ENCODE measurements at places on chromosomes 6 and 20. TPM values are rescaled to one million over a fixed set of nuclear protein-coding genes. Genes with fewer than 3 reads are reported as not detected.

DNA sequence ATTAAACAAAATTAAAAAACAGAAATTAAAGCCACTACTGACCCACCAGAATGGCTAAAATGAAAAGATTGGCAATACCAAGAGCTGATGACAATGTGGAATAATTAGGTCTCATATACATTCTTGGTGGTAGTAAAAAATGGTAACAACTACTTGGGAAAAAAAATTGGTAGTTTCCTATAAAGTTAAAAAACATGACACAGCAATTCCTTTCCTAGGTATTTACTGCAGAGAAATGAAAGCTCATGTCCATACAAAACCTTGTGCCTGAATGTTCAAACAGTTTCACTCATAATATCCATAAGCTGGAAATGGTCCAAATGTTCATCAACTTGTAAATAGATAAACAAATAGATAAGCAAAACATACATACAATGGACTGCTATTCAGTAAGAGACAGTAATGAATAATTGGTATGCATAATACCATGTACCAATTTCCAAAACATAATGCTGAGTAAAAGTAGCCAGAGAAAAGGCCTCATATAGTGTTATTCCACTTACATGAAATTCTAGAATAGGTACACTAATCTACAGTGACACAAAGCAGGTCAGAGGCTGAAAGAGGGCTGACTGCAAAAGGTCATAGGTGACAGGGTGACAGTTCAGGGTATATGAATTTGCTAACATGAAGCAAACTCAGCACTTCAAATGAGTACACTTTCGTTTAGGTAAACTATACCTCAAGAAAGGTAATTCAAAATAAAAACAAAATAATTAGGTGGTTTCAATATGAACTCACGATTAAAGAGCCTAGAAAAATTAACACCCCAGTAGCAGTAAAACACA is 53.0 kb downstream of the B3GAT2 start:
- DNase-seq: no peak
- H3K36me3 ChIP-seq: no peaks in the 10 kb centered on the region
- no peaks in the 10 kb centered on the region for H3K4me1 ChIP-seq

GRCh38 chr20:57265336-57265996 is 975 bp downstream of the BMP7 start:
- peaks cover 53% of the 10 kb centered on the region for H3K27me3 ChIP-seq
- no peaks in the 10 kb centered on the region for H3K36me3 ChIP-seq
- H3K27ac ChIP-seq: no peak overlapping the region
- no peaks in the 10 kb centered on the region for H3K4me1 ChIP-seq
- no peak overlapping the region for H3K4me3 ChIP-seq

DNA sequence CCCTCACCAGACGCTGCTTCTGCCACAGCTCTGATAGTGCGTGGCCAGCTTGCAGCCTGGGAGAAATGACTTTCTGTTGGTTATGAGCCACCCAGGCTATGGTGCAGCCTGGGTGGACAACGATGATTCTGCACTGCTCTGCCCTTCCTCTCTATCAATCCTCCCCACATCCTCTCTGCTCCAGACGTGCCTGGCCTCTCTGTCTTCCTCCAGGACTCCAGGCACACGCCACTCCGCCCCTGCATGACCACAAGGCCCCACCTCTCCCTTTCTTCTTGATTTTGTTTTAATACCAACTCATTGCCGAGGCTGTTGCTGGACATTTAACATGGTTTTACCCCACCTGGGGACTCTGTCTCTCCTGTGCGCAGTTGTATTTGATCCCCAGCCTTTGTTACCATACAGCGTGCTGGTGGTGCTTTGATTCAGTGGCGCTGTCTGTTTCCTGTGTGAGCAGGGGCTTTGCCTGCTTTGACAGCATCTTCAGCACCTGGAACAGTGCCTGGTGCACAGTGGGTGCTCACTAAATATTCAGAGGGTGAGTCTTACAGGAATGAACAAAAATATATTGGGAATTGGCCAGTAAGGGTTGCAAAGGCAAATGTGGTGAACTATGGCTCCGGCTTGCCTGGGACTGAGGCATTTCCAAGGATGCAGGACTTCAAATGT is 280.9 kb downstream of the CDH26 start:
- H3K27ac ChIP-seq: no peak overlapping the region
- no peaks in the 10 kb centered on the region for H3K36me3 ChIP-seq
- DNase-seq: no peak
- H3K4me1 ChIP-seq: no peaks in the 10 kb centered on the region
- H3K4me3 ChIP-seq: no peak overlapping the region

DNA sequence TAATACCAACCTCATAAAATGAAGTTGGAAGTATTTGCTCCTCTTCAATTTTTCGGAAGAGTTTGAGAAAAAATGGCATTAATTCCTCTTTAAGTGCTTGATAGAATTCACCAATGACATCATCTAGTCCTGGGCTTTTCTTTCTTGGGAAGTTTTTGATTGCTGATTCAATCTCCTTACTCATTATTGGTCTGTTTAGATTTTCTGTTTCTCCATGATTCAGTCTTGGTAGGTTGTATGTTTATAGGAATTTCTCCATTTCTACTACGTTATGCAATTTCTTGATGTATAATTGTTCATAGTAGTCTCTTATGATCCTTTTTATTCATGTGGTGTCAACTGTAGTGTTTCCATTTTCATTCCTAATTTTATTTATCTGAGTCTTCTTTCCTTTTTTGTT is 176.9 kb upstream of the PRND start:
- peaks cover 60% of the 10 kb centered on the region for H3K27me3 ChIP-seq
- no peaks in the 10 kb centered on the region for H3K4me1 ChIP-seq
- no peak for DNase-seq
- no peak overlapping the region for H3K27ac ChIP-seq
- no peaks in the 10 kb centered on the region for H3K36me3 ChIP-seq

DNA sequence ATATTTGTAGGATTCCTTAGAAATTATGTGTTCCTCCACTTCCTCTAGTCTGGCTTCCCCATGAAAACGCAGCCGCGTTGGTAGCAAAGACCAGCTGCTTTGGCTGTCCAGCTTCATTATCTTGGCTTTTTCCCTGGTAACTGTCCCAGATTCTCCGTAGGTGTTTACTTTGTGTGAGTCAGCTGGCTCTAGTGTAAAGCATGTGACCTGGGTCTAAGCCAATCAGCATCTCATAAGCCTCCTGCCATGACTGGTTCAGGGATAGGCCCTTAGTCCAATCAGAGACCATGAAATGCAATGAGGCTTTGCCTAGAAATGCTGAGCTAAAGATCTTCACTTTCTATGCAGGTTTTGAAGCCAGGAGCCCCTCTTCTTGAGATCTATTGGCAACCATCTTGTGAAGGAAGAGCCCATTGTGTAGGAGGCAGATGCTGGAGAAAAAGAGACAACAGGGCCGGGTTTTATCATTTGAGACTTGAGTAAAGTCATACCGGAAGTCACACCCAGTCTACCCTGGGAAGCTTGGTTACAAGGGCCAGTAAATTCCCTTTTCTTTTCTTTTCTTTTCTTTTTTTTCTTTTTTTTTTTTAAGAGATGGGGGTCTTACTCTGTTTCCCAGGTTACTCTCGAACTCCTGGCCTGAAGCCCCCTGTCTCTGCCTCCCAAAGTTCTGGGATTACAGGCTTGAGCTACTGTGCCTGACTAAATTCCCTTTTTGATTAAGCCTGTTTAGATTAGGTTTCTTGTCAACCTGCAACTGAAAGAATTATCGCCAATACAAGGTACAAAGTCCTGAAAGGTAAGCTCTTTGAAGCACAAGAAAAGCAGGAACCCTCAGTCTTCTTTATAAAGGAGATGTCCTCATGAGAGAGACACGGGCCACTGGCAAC is 256.5 kb upstream of the RREB1 start:
- no peak overlapping the region for H3K27ac ChIP-seq
- peaks cover 4% of the 10 kb centered on the region for H3K4me1 ChIP-seq
- no peak overlapping the region for H3K4me3 ChIP-seq
- H3K36me3 ChIP-seq: peaks cover 1% of the 10 kb centered on the region
- peaks cover 20% of the 10 kb centered on the region for H3K27me3 ChIP-seq

DNA sequence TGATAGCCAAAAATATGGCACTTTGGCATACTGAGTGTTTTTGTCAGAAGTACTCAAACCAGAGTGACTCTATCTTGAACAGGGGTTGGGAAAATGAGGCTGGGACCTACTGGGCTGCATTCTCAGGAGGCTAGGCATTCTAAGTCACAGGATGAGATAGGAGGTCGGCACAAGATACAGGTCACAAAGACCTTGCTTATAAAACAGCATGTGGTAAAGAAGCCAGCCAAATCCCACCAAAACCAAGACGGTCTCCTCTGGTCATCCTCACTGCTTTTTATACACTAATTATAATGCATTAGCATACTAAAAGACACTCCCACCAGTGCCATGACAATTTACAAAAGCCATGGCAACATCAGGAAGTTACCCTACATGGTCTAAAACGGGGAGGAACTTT is 985.1 kb downstream of the HACE1 start:
- no peaks in the 10 kb centered on the region for H3K27me3 ChIP-seq
- H3K36me3 ChIP-seq: no peaks in the 10 kb centered on the region
- H3K4me3 ChIP-seq: no peak overlapping the region

- no peaks in the 10 kb centered on the region for H3K4me1 ChIP-seq
- DNase-seq: no peak
- peaks cover 36% of the 10 kb centered on the region for H3K27me3 ChIP-seq
- H3K4me3 ChIP-seq: no peak overlapping the region
These were observed 4.3 kb upstream of the SYNDIG1 start for GRCh38 chr20:24465159-24465558.

GRCh38 chr20:62917720-62918119 is 8.6 kb downstream of the DIDO1 start:
- no peak for DNase-seq
- H3K27ac ChIP-seq: peak overlapping the region; percentile 85
- no peaks in the 10 kb centered on the region for H3K36me3 ChIP-seq
- no peaks in the 10 kb centered on the region for H3K27me3 ChIP-seq
- H3K4me3 ChIP-seq: peak overlapping the region; percentile 82

- no peak for DNase-seq
- peaks cover 14% of the 10 kb centered on the region for H3K4me1 ChIP-seq
- H3K4me3 ChIP-seq: no peak overlapping the region
- no peak overlapping the region for H3K27ac ChIP-seq
These were observed 33.7 kb upstream of the SUMO4 start for GRCh38 chr6:149366267-149366921.

DNA sequence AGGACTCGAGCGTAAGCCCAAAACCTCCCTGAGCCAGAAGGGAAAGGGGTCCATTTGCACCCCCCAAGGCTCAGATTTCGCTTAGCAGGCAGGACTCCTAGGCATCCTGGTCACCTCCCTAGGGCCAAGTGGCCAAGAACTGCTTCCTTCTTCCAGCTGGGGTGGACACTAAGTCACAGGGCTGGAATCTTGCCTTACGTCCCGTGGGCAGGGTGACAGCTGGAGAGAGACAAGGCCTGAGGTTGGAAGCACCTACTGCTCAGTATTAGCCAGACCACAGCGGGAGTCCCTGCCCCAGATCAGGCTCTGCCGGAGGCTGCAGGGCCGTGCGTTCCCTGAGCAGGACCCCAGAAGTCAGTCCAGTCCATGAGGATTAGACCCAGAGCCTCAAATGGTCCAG is 19.7 kb downstream of the LAMA5 start:
- no peak overlapping the region for H3K4me3 ChIP-seq
- no peak overlapping the region for H3K27ac ChIP-seq
- DNase-seq: no peak
- peaks cover 7% of the 10 kb centered on the region for H3K36me3 ChIP-seq
- no peaks in the 10 kb centered on the region for H3K4me1 ChIP-seq

- peaks cover 9% of the 10 kb centered on the region for H3K4me1 ChIP-seq
- no peaks in the 10 kb centered on the region for H3K27me3 ChIP-seq
- H3K4me3 ChIP-seq: no peak overlapping the region
- H3K27ac ChIP-seq: no peak overlapping the region
- no peak for DNase-seq
These were observed 32.7 kb upstream of the SAMHD1 start for GRCh38 chr20:36984257-36984638.

GRCh38 chr6:163201855-163202254 is 212.7 kb upstream of the QKI start:
- no peak overlapping the region for H3K27ac ChIP-seq
- H3K27me3 ChIP-seq: peaks cover 11% of the 10 kb centered on the region
- DNase-seq: no peak
- H3K36me3 ChIP-seq: no peaks in the 10 kb centered on the region
- no peaks in the 10 kb centered on the region for H3K4me1 ChIP-seq
- H3K4me3 ChIP-seq: no peak overlapping the region

The PLCB4 gene
- not detected for total RNA-seq

The C6orf58 gene
- total RNA-seq: not detected

The LAMA5 gene
- total RNA-seq: 1.5 TPM

The BPIFA1 gene
- not detected for total RNA-seq

All from natural killer cell treated with Interleukin-12 subunit alpha and Interleukin-12 subunit beta and Interleukin-15 and Interleukin-18, amount 100 ng/mL, for 72 hours (primary cell).